SW 1271 (cell line): ENCODE measurements at places on chromosomes 12 and 14.

- DNase-seq = no peak
Measured at GRCh38 chr14:50402965-50403364, 6.3 kb upstream of the CDKL1 start.

GRCh38 chr14:79947440-79948054 is 263.8 kb downstream of the DIO2 start:
- no peak for DNase-seq

DNA sequence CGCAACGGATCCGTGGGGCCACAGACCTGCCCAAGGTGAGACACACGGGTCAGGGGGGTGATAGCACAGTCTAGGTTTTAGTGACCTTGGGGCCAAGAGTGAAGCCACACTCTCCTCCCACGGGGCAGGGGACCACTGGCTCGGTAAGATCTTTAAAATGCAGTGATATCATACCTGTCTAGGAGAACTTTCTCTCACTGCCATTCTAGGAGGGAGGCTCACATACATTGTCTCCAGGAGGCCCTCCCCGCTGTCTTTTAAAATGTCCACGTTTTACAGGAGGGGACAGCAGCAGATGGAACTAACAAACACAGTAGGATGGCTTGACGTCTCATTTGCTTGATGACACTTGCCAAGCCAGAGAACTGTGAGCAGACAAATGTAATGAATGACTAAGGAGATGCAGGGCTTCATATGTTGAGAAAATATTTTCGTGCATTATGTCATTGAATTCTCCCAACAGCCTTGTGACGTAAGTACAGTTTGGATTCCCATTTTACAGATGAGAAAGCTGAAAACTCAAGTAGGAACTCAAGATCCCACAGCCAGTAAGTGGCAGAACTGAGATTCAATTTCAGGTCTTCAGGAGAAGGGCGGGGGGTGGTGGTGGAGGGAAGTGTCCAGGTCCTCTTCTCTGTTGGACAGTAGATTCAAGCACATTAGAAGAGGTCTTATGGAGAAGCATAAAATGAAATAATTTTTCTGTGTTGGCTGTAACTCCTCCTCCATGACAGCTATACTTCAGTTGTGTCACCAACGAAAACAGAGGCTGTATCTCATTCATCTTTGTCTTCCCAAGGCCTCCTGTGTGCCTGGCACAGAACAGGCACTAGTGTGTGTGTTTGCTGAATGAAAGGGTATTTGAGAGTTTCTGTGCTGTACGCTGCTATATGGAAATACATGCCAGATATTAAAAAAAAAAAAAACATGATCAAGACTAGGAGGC is 2.1 kb downstream of the VASH1 start:
- DNase-seq = no peak

GRCh38 chr12:22110176-22110575 is 64.2 kb downstream of the CMAS start:
- no peak for DNase-seq
